Stimulated activated CD8-positive, alpha-beta memory T cell treated with anti-CD3 and anti-CD28 coated beads, Interleukin-12 subunit alpha, Interleukin-12 subunit beta, amount 100 ng/mL, for 4 hours (primary cell): ENCODE measurements at places on chromosomes 4 and X.

GRCh38 chrX:20420058-20420457 is 153.3 kb upstream of the RPS6KA3 start:
- DNase-seq, result no peak

GRCh38 chr4:532588-533317 is 33.7 kb downstream of the PIGG start:
- no peak for DNase-seq

GRCh38 chr4:10746371-10747171 is 62.0 kb upstream of the CLNK start:
- DNase-seq, result no peak

GRCh38 chr4:4289597-4289940 is 385 bp downstream of the LYAR start:
- DNase-seq, result no peak

DNA sequence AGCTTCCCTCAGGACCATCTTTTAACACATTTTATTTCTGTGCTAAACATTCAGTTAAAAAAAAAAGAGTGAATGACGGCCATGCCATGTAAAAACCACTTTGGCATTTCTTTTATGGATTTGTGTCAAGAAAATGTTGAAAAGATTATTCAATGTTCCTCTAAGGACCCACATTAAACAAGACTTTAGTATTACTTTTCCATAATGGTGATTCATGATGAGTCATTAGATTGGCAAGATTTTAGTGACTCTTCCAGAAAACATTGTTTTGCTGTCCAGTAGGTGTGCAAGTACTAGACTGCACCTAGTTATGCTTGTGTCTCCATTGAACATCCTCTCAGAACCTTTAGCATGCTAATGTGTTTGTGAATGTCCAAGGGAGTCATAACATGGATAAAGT is 748.6 kb downstream of the STPG2 start:
- no peak for DNase-seq

GRCh38 chrX:15564981-15565579 is 35.7 kb downstream of the ACE2 start:
- no peak for DNase-seq

GRCh38 chr4:86221002-86221401 is 138.9 kb downstream of the MAPK10 start:
- no peak for DNase-seq

DNA sequence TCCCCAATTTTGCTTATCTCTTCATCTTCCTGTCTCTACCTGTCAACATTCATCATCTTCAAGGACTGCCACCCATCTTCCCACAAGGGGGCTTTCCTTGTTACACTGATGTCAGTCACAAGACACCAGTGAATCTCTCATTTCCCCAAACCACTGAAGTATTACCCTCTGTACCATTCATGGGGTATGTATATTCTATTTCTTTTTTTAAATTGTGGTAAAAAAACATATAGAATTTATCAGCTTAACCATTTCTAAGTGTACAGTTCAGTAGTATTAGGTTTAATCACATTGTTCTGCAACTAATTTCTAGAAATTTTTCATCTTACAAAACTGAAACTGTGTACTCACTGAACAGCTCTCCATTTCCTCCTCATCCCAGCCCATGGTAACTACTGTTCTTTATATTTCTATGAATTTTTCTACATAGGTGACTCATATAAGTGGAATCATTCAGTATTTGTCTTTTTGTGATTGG is 98.6 kb downstream of the LARP7 start:
- no peak for DNase-seq

- DNase-seq, result no peak
Measured at GRCh38 chr4:14863418-14864364, 138.6 kb upstream of the CPEB2 start.

- DNase-seq, result no peak
Measured at GRCh38 chr4:16717266-16717970, 181.0 kb downstream of the LDB2 start.

- DNase-seq, result no peak
Measured at GRCh38 chr4:32010221-32010620, 1290.1 kb downstream of the PCDH7 start.

GRCh38 chrX:100264200-100264599 is 145.9 kb downstream of the PCDH19 start:
- DNase-seq, result no peak

GRCh38 chr4:145125396-145125795 is 27.3 kb downstream of the ABCE1 start:
- DNase-seq, result no peak

GRCh38 chrX:150546711-150547153 is 21.7 kb upstream of the MTM1 start:
- no peak for DNase-seq

DNA sequence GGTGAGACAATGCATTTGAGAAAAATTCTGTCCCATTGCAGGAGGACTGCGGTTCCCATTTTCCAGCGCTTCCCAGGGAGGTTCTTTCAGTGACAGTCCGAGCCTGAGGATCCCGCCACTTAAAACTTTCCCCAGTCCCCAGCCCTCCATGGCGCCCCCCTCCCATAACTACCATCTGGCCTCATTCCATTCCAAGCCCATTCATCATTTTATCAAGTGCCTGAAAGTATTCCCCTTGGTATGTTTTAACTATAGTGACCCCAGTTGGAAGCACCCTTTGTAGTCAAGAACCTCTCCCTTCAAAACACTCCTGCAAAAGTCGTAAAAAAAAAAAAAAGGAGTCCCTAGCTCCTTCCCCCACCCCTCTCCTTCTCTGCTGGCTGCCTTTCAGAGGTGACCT is 1.2 kb downstream of the RASL11B start:
- no peak for DNase-seq

GRCh38 chr4:159137176-159137575 is 34.3 kb downstream of the RAPGEF2 start:
- DNase-seq, result no peak

GRCh38 chrX:14673764-14674163 is 144.4 kb downstream of the GLRA2 start:
- no peak for DNase-seq

GRCh38 chrX:24646006-24646405 is 1.1 kb downstream of the PCYT1B start:
- no peak for DNase-seq

GRCh38 chr4:147307896-147308674 is 172.8 kb upstream of the EDNRA start:
- DNase-seq, result no peak

GRCh38 chr4:186366326-186366725 is 100.3 kb downstream of the F11 start:
- DNase-seq, result no peak

DNA sequence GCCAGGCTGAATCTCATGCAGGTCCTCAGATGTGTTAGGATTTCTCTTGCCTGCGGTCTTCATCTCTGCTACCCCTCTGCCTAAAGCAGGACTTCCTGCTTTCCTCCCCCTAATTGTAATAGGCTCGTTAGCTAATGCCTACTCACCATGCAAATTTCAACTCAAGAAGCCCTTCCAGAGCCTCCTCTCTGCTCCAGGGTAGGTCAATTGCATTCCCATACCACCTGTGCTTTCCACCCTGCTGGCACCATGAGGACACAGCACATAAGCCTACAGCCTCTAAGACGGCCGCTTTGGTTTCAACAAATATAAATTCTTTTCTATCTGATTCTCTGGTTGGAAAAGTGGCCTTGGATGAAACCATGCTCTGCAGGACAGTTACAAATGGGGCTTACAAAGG is 93.9 kb downstream of the QDPR start:
- no peak for DNase-seq

DNA sequence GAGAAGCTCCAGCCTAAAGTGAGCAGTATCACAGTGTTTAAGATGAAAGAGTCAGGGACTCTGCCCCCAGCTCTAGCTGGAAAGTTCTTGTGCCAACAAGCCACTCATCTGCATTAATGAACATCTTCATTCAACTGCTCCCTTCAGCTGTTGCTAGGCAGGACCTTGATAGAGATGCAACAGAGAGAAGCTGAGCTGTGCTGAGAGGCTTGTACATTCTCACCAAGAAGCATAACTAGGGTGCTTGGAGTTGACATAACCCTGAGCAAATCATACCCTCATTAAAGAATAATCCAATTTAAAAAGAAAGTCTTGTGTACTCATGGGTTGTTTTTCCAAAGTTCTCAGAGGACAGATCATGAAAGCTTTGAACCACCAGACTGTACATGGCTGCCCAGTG is 63.2 kb downstream of the ATXN3L start:
- no peak for DNase-seq

GRCh38 chr4:121819216-121819965 is 4.3 kb downstream of the CCNA2 start:
- no peak for DNase-seq

DNA sequence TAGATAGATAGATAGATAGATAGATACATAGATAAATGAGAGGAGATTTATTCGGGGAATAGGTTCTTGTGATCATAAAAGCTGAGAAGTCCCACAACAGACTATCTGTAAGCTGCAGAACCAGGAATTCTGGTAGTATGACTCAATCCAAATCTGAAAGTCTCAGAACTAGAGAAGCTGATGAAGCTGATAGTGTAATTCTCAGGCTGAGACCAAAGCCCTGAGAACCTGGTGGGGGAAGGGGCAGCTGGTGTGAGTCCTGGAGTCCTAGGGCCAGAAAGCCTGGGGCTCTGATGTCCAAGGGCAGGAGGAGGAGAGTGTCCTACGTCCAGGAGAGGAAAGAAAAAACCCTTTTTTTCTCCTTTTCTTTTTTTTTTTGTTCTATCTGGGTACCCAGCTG is 8.0 kb upstream of the BANK1 start:
- no peak for DNase-seq

GRCh38 chrX:145816601-145817315 is 871 bp upstream of the SLITRK2 start:
- DNase-seq, result no peak

- no peak for DNase-seq
Measured at GRCh38 chr4:26682436-26682835, 98.6 kb downstream of the TBC1D19 start.

GRCh38 chrX:148311544-148311943 is 188.9 kb upstream of the AFF2 start:
- DNase-seq, result no peak

DNA sequence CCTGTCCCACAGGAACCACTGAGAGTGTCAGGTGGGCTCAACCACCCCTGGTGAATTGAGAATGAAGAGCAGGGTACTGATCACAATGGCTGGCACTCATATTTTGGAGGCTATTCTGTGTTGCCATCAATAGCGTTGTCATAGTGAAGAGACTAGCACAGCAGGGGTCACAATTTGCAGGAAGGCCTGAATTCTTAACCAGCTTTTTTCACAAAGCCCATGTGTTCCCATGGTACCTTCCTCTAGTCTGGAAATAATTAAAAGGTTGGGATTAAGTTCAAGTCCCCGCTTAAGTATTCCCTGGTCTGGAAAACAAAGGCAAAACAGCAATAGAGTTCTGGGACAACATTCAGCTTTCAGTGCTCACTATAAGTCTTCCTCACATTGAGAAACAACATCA is 1051.7 kb downstream of the C4orf33 start:
- no peak for DNase-seq

GRCh38 chr4:185318679-185319078 is 77.0 kb downstream of the LRP2BP start:
- no peak for DNase-seq

DNA sequence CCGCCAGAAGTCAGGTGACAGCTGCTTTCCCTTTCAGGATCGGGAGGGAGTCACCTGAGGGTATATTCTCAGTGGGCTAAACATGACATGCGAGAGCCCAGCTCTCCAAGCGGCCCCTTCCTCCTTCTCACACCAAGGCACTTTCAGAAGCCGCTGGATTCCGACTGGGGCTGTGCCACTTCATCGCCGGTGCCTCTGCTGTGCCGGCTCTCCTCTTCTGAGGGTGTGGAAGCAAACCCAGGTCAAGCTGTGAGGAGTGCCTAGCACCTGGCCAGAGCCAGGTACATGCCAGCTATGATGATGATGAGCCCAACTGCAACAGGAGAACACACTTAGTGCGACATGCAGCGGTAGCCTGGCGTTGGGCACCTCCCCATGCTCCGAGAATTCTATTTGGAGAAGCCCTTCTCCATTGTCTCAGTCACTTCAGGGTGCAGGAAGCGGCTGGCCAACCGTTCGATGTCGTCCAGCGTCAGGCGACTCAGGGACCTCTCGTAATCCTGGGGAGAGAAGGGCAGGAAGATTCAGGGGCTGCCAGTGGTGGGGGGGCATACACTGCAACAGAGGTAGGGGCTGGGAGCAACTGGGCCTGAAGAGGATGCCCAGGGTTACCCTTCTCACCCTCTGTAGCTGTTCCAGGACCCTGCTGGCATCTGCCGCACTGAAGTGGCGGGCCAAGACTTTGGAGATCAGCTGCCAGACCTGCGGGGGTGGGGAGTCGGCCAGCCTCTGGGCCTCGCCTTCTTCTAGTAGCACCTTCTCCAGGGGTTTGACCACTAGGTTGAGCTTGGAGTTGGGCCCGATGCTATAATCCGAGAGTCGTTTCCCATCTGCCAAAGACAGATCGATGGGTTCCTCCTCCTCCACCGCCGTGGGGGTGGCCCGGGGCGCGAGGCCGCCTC is 1.0 kb downstream of the UBL4A start:
- no peak for DNase-seq

- DNase-seq, result no peak
Measured at GRCh38 chrX:41142130-41142910, 57.1 kb downstream of the USP9X start.

- no peak for DNase-seq
Measured at GRCh38 chr4:38532908-38533499, 131.0 kb upstream of the KLF3 start.

- DNase-seq, result peak; percentile 68
Measured at GRCh38 chr4:147866532-147867271, 134.8 kb downstream of the ARHGAP10 start.

DNA sequence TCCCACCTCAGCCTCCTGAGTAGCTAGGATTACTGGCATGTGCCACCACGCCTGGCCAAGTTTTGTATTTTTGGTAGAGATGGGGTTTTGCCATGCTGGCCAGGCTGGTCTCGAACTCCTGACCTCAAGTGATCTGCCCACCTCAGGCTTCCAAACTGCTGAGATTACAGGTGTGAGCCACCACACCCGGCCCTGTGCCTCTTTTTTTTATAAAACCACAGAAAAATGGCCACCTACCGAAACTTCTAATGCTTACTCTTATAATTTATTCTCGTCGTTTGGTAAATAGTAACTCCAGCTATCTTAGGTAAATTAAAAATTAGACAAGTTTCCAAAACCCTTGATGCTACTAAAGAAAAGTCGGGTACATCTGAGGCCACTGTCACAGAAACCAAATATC is 54.4 kb downstream of the IRF2 start:
- DNase-seq, result no peak

GRCh38 chr4:85828027-85828890 is 353.3 kb downstream of the ARHGAP24 start:
- no peak for DNase-seq

- no peak for DNase-seq
Measured at GRCh38 chrX:66635360-66635759, 3.5 kb downstream of the EDA2R start.

GRCh38 chr4:3363411-3364141 is 70.8 kb downstream of the RGS12 start:
- no peak for DNase-seq
